ENCODE measurements at places on chromosomes 4 and X.

DNA sequence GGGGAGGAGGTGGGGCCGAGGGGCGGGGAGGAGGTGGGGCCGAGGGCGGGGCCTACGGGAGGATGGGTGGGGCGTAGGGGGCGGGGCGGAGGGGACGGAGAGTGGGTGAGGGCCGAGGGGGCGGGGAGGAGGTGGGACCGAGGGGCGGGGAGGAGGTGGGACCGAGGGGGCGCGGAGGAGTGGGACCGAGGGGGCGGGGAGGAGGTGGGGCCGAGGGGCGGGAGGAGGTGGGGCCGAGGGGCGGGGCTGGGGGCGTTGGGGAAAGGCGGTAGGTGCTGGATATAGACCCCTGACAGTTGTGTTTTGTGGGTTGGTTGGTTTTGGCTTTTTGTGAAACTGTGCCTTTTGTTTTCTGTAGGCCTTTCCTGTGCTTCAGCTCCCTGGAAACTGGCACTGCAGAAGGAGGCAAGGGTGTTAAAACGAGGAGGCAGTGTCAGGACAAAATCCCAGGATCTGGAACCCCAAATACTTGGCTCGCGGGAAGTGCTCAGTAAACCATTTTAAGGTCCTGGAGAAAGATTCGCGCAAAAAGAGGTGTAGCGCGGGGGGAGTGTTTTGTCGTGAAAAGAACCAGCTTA is 580 bp upstream of the MMGT1 start:
- DNase-seq, result no peak

DNA sequence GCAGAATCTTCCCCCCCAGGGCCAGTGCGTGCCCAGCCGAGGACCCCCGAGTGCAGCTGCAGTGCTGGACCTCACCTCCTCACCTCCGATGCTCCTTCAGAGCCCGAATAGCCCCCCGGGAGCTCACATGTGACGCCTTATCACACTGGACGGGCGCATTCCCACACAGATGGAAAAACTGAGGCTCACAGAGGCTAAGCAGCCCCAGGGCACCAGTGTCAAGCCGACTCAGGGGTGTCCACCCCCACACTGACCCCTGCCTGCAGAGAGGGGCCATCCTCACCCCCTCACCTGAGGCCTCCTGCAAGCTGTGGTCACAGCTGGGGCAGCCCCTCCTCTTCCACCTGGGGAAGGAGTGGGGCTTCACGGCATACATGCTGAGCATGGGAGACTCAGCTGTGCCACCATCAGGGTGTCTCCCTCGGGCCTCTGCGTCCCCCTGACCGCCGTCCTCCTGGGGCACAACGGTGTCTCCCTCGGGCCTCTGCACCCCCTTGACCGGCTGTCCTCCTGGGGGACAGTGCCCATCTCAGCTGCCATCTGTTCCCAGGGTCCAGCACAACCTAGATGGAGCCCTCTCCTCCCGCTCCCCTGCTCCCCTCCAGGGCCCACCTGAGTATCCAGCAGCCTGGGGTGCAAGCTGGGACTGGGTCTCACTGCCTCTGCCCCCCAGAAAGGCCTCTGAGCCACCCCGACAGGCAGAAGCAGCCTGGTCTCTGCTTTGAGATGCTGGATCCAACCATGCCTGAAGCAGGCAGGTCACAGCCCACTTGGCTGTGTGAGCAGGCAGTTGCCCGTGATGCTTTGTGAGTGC is 85.3 kb upstream of the NKX1-1 start:
- DNase-seq, result no peak

DNA sequence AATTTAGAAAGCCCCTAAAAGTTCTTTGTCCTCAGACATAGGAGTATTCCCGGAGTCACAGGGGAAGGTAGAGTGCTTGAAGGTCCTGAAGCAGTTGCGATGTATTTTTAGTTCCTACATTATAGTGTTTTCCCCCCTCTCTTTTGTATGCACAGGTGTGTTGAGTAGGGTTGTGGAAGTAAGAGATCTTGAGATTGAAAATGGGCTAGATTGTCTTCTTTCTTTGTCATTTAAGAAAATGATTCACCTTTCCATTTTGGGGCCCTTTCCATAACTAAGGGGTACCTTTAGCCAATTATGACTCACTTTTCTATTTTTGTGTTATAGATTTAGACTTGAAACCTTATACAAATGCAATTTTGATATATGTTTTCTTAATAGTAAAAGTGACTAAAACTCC is 75.8 kb upstream of the AFF2 start:
- no peak for DNase-seq

- no peak for DNase-seq
Measured at GRCh38 chrX:73478961-73479360, 32.1 kb downstream of the CDX4 start.

GRCh38 chrX:131764216-131764615 is 220.3 kb downstream of the OR13H1 start:
- no peak for DNase-seq

- DNase-seq, result no peak
Measured at GRCh38 chrX:88560673-88561330, 186.2 kb upstream of the CPXCR1 start.

GRCh38 chr4:168805341-168805740 is 204.7 kb downstream of the CBR4 start:
- no peak for DNase-seq

- DNase-seq, result no peak
Measured at GRCh38 chr4:136395212-136395722, 1137.0 kb downstream of the PCDH18 start.

DNA sequence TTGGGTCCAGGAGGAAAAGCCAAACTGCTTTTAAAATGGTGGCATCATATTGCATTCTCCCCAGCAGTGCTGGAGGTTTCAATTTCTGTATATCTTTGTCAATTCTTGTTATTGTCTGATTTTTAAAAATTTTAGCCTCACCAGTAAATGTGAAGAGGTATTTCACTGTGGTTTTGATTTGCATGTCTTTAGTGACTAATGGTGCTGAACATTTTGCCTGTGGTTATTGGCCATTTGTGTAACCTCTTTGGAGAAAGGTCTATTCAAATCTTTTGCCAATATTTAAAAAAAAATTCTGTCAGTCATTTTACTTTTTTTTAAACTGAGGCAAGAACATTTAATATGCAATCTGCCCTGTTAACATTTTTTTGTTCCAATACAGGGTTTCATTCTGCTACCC is 322.1 kb downstream of the TLL1 start:
- no peak for DNase-seq

GRCh38 chr4:123405267-123405865 is 8.8 kb downstream of the SPRY1 start:
- DNase-seq, result no peak

DNA sequence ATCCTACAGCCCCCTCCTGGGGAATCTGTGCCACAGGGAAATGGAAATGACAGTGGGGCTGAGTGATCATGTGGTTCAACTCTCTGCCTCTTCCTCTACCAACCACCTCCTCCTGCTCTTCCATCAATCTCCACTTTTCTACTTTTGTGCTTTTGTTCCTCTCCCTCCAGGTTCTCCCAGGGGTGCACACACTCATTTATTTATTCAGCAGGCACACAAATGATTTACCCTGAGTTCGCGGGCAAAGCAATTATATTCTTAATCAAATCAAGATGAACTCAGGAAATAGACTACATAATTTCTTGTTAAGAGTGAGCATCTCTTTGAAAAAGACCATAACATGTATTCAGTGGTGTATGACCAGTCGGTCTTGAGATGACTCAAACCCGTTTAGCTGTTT is 69.2 kb downstream of the VCX3A start:
- no peak for DNase-seq

- DNase-seq, result peak; percentile 81
Measured at GRCh38 chr4:111959222-111959621, 186.0 kb upstream of the FAM241A start.

DNA sequence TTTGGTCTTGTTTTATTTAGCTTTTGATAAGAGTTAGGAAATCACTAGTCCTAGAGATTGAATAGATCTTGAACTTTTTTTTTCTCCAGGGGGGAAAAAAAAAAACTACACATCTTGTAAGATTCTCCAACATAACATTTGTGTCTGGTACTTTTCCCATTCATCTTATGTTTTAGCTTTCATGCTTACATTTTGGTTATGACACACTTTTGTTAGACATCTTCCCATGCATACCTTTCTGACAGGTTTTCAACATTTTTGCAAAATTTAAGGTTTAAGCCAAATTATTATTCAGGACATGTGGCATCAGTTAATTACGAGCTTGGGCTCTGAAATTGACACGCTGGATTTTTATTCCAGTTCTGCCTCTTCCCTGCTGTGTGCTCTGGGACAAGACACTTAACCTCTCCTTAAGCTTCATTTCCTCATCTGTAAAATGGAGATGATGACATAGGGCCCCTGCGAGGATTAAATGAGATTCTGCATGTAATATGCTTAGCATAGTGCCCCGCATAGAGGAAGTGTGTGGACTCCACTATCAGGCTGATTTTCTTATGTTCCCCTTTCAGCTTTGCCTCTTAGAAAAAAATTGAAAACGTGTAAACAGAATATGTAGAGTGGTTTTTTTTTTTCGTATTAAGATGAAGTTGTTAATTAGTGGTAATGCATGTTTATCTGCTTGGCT is 5.3 kb downstream of the KIT start:
- DNase-seq, result no peak

DNA sequence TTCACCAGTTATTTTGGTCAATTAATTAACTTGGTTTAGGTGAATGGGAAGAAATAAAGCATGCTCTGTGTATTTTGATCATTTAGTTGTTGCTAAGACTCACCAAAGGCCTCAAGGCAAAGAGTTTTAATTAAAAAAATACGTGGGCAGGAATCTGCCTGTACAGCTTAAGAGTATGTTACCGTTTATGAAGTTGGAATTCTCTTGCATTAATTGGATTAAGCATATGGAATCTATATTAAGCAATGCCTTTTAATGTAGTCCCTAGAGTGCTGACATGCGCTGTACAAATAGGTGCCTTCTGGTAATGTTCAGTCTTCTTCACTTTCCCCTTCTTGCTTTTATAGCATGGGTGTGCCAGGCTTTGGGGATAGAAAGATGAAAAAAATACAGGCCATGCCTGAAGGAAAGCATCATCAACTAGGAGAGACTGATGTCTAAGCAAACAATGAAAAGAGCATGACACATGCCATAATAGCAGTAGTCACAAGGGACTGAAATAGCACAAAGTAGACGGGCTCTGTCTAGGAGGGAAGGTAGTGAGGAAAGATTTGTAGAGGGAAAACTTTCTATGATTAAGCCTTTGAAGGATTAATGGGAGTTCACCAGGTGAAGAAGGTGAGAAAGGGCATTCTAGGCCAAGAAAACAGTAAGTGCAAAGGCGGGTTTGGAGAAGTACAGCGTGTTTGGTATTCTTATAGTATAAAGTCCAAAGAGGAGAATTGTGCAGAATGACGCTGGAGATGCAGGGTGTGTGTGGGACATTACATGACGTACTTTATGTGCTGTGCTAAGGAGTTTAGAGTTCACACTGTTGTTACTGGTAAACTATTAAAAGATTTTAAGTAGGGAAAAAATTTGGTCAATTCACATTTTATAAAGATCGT is 226.1 kb upstream of the ANXA3 start:
- no peak for DNase-seq

- DNase-seq, result no peak
Measured at GRCh38 chr4:175411251-175411650, 400.8 kb downstream of the GPM6A start.

- DNase-seq, result no peak
Measured at GRCh38 chr4:173281406-173282255, 52.5 kb downstream of the HMGB2 start.

GRCh38 chr4:144589512-144589911 is 56.4 kb upstream of the HHIP start:
- DNase-seq, result no peak

- no peak for DNase-seq
Measured at GRCh38 chr4:136651278-136651667, 881.0 kb downstream of the PCDH18 start.

DNA sequence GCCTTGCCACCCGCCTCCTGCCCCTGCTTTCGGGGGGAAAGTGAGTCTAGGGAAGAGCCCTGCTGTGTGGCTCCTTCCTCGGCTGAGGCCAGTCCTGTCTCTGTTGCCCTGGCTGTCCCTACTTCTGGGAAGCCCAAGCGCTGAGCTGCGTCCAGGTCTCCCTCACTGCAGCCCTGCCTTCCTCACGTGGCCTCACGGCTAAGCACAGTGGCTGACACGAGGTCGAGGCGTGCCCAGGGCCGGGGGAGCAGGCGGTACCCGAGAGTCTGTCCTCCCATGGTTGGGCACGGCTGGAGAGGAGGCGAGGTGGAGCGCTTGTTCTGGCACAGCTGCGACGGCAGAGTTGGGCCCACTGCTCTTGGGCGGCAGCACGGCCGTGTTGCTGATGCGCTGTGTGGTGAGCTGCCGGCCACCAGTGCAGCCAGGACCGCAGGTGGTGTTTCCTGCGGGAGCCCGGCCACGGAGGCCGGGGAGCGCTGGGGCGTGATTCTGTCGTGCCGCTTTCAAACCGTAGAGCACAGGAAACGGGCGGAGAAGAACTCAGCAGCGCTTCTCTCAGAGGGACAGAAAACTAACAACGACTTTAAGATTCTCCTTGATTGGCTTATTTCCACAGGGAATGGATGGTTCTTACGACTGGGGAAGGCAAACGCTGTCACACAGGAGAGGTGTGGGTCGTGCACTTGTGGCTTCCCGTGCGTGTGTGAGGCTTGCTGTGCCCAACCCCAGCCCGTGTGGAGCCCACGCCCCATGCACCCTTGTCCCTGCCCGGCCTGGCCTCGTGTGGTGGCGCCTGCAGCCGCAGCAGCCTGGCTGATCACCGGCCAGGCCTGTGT is 21.3 kb downstream of the MAEA start:
- no peak for DNase-seq

DNA sequence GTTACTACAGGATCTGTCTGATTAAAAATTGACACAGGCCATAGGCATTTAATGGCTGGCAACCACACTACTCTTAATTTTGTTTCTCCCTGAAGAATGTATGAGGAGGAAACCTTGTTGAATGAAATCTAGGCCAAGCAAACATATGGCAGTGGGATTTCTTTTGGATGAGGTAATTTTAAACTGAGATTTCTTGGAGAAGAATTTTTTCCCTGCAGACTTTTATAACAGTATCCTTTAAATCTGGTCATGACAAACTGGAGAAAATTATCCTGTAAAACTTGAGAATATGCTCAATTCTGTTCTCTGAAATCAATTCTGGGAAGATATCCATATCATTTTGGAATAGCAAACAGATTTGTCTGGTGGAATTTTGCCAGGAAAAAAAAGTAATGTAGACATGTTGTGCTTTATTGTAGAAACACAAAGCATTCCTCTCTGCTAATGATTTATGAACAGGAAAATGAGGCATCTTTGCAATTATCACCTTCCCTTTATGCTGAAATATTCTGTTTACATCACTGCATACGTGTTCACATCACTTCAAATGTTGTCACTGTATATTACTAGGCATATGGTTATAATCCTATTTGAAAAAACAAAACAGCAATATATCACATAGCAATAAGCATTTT is 108.3 kb upstream of the ARSJ start:
- DNase-seq, result peak; percentile 67
